ENCODE measurements at places on chromosomes 2 and 18.

DNA sequence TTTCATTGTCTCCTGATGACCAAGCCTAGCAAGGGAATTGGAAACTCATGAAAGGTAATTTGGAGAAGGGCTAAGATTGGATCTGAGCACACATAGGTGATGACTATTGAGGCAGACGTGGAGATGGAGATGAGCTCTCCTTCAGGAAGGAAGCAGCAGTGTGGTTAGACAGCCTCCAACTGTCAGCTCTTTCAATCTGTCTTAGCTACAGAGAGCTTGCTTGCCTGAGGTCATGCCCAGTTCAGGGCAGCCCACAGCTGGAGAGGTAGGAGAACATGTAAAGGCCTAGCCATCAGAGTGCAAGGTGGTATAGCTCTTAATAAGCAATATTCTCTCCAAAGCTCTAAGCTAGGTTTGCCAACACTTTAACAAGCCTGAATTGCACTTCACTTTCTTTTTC, 79.2 kb downstream of the THSD7B start:
- no peak for DNase-seq

DNA sequence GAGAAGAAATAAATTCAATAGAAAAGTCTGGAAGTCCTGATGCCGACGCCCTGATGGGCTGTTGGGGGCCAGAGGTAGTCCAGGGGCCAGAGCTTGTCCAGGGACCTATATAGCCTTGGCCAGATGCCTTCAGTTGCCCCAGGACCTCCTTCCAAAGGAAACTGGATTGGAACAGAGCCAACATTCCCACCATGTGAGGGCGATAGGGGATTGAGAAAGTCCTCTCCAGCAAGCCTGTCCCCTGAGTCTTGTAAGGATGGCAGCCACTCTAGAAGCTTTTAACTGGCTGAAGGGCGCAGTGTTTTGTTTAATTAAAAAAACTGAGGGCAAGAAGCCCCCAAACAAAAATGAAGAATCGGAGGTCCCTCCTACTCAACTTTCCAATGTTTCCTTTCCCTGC, 54.9 kb upstream of the CDCA7 start:
- DNase-seq = no peak

DNA sequence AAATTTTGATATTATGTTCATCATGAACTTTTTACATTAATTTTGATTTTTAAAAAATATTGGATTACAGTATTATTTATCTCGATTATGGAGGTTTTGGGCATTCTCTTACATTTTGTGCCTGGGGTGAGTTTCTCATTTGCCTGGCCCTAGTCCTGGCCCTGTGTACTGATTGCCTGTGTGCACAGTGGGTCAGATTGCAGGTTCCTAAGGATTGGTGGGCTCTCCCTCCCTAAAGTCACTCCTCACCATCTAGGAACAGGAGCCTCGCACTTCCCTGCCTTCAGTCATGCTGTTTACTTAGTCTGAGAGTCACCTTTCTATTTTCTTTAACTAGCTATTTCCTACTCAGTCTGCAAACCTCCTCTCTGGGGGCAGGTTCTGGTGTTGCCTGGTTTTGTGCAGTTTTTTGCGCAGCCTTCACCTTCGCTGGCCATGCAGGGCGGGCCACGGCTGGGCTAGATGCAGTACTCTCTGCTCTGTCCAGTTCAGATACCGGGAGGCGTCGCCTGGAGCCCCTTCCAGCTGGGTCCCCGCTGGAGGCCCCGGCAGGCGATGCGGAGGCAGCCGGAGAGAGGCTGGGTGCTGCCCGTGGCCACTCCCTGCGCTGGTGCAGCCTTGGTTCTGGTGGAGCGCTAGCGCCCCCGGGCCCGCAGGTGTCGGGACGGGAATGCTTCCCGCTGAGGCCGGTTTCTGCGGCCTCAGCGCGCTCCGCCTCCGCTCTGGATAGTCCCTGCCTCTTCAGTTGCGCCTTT, 23.3 kb upstream of the MC5R start:
- DNase-seq = no peak

- DNase-seq = no peak
Measured at GRCh38 chr2:66439812-66440542, 5.1 kb downstream of the MEIS1 start.

- DNase-seq = no peak
Measured at GRCh38 chr2:10000541-10000940, 42.8 kb upstream of the KLF11 start.

DNA sequence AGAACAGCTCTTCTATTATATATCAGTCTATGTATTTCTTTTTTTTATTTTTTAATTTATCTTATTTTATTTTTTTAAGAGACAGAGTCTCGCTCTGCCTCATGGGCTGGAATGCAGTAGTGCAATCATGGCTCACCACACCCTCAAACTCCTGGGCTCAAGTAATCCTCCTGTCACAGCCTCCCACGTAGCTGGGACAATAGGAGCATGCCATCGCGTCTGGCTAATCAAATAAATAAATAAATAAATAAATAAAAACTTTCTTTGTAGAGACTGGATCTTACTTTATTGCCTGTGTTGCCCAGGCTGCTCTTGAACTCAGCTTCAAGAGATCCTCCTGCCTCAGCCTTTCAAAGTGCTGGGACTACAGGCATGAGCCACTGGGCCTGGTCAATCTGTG, 117.0 kb downstream of the RBMS1 start:
- no peak for DNase-seq

- DNase-seq = no peak
Measured at GRCh38 chr18:55240978-55241377, 281.7 kb upstream of the CCDC68 start.

- no peak for DNase-seq
Measured at GRCh38 chr2:45684756-45685155, 33.3 kb downstream of the PRKCE start.

- DNase-seq = peak; percentile 87
Measured at GRCh38 chr2:148642891-148643416, 1.6 kb upstream of the EPC2 start.

DNA sequence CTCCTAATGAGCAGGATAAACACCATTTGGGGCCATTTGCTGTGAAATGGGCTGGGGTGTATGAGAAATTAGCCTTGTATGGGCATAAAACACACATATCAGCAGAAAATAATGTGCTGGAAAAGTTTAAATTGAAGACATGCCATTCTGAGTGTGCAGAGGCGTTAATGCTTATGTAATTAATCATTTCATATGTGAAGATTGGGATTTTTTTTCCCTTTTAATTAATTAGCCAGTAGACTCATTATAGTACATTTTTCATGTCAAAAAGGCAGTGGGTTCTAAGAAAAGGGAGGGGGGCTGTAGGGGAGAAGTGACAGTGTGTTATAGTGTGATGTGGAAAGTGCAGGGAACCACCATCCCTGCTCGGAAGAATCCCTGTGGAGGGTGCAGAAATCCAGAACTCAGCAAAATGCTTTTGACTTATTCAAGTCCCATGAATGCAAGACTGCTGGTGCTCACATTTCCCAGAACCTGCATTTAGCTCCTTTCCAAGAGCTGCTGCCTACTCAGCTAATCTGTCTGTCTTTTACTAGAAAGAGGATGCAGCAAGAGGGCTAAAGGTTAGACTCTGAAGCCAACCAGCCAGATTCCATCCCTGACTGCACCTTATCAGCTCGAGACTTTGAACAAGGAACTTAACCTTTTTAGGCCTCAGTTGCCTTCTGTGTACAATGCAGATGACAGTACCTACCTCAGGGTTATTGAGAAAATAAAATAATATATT, 11.6 kb upstream of the COX7A2L start:
- no peak for DNase-seq

DNA sequence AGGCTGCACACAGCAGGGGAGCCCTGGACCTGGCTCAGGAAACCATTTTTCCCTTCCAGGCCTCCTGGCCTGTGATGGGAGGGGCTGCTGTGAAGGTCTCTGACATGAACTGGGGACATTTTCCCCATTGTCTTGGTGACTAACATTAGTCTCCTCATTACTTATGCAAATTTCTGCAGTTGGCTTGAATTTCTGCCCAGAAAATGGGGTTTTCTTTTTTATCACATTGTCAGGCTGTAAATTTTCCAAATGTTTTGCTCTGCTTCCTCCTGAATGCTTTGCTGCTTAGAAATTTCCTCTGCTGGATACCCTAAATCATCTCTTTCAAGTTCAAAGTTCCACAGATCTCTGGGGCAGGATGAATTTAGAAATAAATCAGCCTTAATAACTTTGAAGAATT, 78.2 kb downstream of the EHBP1 start:
- DNase-seq = no peak
